ENCODE measurements at places on chromosomes 7 and 10.

DNA sequence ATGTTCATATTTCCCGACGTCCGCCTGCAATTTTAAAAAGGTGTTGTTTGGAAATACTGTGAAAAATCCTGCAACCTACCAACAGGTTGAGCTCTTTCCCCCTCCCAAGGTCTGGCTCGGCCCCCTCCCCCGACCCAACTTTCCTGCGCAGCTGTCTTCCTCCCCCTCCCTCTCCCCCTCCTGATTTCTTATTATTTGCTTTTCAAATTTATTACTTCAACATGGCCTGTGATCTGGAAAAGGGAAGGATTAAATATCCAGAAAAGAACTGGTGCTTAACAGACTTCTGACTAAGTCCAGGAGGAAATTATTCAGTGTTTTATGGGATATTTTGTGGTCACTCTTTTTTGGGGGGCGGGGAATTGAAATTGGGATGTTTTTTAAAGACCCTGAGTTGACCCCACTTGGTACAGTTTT is 2.4 kb downstream of the ARID5B start:
- DNase-seq = no peak

DNA sequence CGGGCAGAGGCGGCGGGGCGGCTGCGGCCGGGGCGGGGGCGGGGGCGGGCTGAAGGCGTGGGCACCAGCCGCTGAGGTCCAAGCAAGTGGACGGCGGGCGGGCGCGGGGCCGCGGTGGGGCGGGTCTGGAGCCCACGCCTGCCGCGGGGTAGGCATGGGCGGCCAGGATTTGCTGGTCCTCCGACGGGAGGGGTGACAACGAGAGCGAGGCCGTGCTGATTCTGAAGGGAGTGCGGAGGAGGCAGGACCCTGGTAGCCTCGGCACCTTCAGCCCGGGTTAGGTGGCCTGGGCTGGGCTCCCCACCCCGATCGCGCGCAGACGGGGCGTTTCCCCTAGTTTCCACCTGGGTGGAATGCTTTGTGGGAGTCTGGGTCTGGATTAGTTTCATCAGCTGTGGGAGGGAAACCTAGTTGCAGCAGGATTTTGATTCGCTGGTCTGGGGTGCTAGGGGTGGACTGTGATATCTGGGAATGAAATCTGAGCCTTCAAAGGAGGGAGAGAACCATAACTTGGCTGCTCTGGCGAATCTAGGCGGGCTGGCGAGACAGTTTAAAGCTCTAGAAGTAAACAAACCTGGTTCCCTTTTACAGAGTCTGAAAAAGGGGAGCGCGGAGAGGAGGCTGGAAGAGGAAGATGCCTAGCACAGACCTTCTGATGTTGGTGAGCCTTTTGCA is 609 bp downstream of the SGPL1 start:
- peak; percentile 97 for DNase-seq

DNA sequence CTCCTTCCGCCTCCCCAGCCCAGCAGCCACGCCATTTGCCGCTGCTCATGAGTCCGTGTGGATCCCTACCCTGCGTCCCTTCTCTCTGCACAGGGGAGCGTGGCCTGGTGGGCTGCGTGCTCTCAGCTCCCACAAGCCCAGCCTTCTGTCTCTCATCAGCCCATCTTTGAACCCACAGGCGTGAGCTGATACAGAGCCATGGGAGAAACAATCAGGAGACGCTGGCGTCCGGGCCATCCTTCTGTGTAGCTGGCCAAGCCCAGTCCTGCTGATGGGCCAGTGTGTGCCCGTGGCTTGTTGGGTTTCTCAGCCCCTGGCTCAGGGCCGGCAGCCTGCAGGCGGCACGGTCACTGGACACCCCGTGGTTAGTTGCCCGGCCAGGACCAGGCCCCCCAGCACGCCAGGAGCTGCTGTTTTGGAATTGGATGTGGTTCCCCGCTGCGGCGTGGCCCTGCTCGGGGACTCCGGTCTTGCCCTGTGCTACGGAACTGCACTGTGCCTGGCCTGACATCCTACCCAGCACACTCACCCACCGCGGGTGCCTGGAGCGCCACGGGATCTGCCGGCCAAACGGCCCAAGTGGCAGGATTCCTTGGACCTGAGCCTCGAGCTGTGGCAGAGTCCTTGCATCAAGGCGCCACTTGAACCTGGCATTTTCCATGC is 88.9 kb downstream of the ELFN1 start:
- DNase-seq = no peak

DNA sequence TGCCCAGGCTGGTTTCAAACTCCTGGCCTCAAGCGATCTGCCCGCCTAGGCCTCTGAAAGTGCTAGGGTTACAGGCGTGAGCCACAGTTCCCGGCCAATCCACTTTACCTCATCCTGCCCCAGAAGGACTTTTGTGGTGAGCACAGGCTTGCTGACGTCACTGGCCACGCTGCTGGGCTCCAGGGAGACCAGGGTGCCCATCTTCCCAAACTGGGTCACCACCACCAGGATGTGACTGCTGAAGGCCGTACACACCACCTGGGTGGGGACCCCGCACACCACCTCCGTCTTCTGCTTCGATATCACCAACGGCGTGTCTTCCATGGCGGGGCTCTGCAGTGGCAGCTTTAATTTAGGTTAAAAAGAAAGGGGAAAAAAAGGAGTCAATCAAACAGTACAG is 816 bp downstream of the PSMG3 start:
- DNase-seq = peak; percentile 68
